ENCODE measurements at places on chromosomes 13 and 19.

DNA sequence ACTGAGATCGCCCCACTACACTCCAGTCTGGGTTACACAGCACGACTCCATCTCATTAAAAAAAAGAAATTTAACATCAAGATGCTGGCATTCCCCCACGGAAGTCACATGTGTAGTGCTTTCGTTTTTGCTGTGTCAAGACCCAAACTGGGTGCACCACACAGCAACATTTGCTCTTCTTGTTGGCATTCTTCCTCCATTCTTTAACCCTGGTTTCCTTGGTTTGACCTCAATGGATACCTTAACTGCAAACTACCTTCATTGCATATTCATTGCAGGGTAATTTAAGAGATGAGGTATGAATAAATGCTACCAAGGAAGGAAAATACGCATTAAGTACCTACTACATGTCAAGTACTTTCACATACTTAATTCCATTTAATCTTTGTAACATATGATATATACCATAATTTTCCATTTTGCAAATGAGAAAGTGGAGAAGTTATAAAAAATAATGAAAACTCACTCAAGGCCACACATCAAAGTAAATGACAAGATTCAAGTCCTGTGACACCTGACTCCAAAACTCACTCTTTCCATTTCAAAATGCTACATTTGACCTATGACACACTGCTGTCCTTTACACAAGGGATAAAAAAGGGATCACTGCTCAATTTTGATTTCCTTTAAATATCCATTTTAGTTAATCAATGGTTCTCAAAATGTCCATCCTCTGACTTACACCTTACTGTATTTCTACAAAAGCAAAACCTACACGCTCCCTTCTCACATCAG is 59.2 kb downstream of the STK24 start:
- DNase-seq: no peak

DNA sequence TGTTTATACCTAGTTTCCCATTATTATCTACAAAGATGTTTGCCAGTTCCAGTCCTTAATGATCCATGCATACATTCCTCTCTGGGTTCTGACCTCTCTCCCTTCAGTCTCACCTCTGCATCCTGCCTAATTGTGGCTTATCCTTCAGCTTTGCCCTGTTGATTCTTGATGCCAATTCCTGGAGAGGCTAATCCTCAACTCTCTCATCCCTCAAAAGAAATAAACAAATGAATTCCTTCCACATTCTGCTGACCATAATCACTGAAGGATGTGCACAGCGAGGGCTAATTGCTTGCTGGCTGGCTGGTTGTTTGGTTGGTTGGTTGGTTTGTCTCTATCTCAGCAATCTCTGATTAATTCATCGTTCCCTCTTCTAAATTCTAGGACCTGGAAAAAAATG is 113.8 kb downstream of the IRS2 start:
- DNase-seq: no peak

- no peak for DNase-seq
Measured at GRCh38 chr13:74586847-74587246, 452.6 kb upstream of the KLF12 start.

DNA sequence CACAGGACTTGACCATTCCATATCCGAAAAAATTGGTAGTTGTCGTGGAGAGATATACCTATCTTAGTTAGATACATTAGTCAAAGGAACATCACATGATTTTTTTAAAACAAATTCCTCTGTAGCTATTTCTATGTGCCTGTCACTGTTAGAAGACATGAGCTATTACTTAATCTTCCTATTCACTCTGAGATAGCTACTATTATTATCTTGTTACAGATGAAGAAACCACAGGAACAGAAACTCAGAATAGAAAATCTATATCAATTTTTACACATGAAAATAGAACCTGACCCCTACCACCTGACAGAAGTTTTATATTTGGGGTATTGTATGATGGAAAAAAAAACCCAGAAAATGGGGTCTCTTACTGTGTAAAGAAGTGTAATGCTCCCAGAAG is 68.9 kb upstream of the TDRD3 start:
- no peak for DNase-seq

GRCh38 chr19:50330365-50331078 is 1.3 kb upstream of the KCNC3 start:
- DNase-seq: peak; percentile 84

- DNase-seq: peak; percentile 34
Measured at GRCh38 chr13:40477623-40478608, 188.5 kb downstream of the FOXO1 start.

DNA sequence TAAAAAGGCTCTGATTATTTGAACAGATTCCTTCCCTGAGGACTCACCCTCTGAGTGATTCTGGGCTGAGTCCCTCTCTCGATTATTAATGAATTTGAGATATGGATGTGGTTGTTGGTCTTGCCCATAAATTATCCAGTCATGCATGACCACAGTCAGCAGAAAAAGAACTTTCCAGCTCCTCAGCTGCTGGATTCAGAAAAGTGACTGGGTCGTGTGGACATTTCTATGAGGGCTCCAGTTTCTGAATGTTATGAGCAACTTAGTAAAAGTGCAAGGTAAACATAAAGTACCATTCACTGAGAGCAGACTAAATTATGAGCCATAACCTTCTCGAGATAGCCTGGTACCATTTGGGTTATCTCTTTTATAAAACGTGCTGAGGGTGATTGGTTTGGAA is 100.1 kb upstream of the CLDN10 start:
- DNase-seq: no peak

- no peak for DNase-seq
Measured at GRCh38 chr19:58334691-58335249, 8.0 kb downstream of the ZSCAN22 start.

- no peak for DNase-seq
Measured at GRCh38 chr19:52086481-52086880, 9.1 kb downstream of the ZNF841 start.

DNA sequence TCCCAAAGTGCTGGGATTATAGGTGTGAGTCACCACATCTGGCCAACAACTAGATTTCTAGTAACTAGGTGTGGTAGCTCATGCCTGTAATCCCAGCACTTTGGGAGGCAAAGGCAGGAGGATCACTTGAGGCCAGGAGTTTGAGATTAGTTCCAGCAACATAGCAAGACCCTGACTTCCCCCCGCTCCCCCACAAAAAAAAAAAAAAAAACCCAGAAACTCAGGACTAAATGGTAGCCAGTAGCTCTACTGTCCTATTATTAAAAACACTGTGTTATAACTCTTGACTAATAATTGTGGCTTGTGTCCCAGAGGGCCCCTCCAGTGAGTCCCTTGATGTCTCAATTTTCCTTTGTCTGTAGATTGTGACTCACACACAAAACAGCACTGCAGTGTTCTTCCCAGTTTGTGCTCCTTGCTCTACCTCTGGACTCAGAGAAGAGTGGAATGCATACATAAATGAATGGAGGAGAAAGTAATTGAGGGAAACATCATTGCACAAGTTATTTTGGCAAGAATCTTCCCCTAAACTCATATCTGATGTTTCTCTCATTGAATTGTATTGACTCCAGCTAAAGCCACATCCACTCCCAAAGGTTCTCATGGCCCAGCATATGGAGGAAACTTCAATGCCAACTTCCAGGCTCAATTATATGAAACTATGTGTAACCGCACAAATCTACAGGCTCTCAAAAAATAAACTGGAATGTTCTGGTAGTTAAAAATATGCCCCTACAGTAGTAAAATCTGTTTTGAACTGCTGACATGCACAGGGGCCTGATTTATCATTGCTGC is 8.8 kb downstream of the TPT1 start:
- no peak for DNase-seq

DNA sequence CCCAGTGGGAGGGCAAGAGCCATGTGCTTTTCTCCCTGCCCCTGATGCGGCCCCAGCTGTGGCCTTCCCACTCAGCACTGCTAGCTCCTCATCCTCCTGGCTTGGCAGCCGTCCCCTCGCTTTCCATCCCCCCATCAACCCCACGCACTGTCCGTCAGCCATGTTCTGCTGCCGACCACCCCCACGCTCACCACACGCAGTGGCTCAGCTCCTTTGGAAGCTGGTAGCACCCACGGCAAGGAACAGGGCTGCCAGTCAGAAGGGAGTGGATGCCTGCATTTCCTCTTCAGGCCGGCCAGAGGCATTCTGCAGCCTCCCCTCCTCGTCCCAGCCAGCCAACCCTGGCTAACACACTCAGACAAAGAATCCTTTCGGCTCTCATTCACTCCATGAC is 6.3 kb downstream of the CALM3 start:
- no peak for DNase-seq

- no peak for DNase-seq
Measured at GRCh38 chr19:7427944-7428343, 60.9 kb downstream of the PEX11G start.

- no peak for DNase-seq
Measured at GRCh38 chr13:71758828-71759227, 108.2 kb downstream of the DACH1 start.

- DNase-seq: no peak
Measured at GRCh38 chr19:57887195-57887941, 1.5 kb downstream of the ZNF814 start.

- DNase-seq: peak; percentile 56
Measured at GRCh38 chr13:20495087-20496023, 30.3 kb downstream of the CRYL1 start.

GRCh38 chr19:42495663-42496062 is 32.6 kb downstream of the CEACAM1 start:
- no peak for DNase-seq

DNA sequence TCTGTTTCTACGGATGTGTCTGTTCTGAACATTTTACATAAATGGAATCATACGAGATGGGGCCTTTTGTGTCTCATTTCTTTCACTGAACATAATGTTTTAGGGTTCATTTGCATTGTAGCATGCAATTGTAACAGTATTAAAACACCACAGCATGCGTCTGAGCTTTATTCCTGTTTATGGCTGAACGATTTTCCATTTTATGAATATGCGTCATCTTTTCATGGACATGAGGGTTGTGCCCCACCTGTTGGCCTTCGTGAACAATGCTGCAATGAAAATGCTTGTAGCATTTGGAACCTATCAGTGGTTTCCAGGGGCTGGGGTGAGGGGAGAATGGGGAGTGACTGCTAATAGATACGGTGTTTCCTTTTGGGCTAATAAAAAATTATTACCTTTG is 5.1 kb downstream of the OR10H1 start:
- DNase-seq: no peak

DNA sequence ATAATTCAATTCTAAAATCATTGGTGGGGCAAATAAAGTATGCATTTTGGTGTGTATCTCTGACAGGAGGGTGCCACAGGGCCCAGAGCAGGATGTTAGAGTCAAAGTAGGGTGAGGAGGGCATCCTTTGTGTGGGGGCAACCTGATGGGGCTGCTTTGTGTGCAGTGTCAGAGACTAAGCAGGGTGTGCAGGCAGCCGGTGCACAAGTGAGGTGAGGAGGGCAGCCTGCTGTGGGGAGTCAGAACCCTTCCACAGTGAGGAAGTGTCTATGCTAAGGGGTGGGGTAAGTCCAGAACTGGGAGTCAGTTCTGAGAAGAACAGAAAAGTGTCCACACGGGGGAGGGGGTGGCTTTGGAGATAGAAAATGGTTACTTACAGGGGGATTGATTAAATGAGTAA is 40.7 kb downstream of the RB1 start:
- no peak for DNase-seq

DNA sequence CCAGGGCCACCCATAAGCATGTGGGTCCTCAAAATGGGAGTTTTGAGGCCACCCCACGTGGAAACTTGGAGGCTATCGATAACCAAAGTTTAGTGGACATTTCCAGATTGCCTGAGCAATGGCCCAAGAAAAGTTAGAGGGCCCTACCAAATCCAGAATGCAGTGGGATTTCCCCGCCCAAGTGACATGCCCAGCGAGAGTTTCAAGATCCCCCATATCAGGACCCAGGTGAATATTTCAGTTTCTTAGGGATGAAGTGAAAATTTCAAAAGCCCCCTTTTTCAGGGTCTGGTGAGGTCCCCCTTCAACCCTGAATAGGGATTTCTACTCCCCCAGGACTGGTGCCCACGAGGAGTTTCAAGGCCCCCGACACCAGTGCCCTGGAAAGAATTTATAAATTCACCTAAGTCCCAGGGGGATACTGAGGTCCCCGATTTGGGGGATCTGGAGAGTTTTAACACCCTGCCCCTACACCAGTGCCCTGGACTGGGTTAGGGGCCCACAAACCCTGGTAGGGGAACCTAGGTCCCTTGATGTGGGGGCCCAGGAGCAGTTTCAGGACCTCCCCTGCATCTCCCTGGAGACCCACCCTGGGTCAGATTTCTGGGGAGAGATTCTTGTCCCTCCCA is 695 bp downstream of the BST2 start:
- DNase-seq: no peak

DNA sequence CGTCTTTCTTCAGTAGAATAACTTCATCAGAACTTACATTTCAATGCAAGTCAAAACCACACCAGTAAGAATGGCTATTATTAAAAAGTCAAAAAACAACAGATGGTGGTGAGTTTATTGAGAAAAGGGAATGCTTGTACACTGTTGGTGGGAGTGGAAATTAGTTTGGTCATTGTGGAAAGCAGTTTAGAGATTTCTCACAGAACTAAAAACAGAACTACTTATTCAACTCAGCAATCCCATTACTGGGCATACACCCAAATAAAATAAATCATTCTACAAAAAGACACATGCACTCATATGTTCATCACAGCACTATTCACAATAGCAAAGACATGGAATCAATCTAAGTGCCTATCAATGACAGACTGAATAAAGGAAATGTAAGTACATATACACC is 231.2 kb downstream of the NHLRC3 start:
- no peak for DNase-seq

GRCh38 chr19:2275588-2276428 is 6.2 kb downstream of the PEAK3 start:
- DNase-seq: no peak

DNA sequence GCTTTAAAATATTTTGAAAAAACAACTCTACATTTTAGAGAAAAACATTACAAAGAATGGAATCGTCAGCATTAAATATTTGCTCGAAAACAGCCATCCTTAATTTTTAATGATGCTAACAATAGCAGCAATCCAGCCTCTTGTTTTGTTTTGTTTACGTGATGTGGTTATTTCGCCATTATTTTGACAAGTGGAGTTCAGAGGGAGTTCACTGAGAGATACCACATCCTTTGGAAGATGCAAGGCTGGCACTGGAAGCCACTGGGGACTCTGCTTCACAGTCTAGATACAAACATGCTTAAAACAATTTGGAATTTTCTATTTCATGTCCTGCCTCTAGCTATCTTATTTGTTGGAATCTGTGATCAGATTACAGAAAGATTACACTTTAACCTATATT is 556.3 kb downstream of the PCDH17 start:
- no peak for DNase-seq

- no peak for DNase-seq
Measured at GRCh38 chr13:99237981-99238662, 20.1 kb downstream of the GPR18 start.

DNA sequence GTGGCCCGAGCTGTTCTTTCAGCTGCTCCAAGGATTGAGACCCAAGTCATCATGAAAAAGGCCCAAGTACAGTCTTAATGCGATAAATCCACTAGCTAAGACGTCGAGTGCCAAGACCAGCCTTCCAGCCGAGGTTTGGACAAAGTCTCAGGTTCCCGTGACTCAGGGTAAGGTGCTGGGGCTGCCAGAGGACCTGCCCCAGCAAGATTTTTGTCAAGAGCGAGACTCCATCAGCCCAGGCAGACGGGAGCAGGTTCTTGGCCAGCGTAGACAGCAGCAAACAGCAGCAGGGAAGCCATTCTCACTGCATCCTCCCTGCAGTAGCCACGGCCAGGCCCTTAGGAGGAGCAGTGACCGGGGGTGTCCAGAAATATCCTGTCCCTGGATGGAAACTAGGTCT is 3.4 kb downstream of the FEM1A start:
- no peak for DNase-seq

GRCh38 chr13:33433316-33433715 is 147.8 kb upstream of the STARD13 start:
- DNase-seq: no peak
